ENCODE measurements at places on chromosomes 6 and 20.

DNA sequence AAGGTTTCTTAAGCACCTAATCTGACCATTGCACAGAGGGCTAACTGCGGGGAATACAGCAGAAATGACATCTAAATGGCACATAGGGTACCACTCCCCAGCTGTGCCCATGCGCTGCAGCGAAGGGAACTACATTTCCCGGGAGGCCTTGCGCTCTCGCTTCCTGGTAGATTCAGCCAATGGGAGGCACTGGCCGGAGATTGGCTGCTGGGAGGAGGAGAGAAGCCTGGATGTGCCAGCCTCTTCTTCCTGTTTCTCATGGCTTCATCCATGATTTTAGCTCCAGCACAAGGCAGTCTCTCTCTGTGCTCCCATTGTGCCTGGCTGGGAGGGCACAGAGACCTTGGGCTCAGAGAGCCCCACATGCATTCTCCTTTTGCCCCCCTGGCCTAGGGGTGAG is 101.7 kb upstream of the FOXA2 start:
- H3K4me1 ChIP-seq, result peaks cover 34% of the 10 kb centered on the region
- peak; percentile 55 for DNase-seq
- peak overlapping the region; percentile 18 for H3K4me3 ChIP-seq
- H3K36me3 ChIP-seq, result no peaks in the 10 kb centered on the region

- no peaks in the 10 kb centered on the region for H3K36me3 ChIP-seq
- H3K4me3 ChIP-seq, result no peak overlapping the region
- H3K27me3 ChIP-seq, result no peaks in the 10 kb centered on the region
- peaks cover 68% of the 10 kb centered on the region for H3K4me1 ChIP-seq
Measured at GRCh38 chr6:6860863-6861262, 246.9 kb upstream of the RREB1 start.

DNA sequence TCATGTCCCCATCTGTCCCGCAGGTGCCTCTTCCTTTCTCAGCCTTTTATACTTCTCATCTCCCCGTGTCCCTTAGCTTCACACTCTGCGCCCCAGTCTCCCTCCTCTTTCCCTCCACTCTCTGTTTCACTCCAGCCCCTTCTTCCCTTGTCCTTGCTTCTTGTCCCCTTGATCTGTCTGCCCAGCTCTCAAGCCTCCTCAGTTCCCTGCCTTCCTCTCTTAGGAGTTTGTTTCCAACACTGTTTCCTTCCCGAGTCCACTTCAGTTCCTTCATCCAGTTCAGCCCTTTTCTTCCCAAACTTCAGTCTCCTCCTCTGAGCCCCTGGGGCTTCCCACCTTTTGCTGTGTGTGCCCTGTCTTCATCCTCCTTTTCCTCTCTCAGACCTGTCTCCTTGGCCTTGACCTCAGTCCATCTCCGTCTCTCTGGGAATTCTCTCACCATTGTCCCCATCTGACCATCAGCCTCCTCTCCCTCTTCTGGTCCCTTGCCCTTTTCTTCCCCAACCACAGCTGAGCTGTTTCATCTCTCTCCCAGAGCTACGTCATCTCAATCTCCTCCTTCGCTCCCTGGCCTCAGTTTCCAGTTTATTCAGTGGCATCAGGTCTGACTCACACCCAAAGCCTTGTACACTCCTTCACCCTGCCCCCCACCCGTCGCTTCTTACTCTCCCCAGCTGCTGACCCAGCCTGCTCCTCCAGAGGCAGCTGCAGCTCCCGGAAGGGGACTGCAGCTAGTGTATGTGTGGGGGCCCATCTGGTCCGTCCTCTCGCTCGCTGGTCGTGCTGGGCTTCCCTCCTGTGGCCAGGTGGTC is 2.7 kb upstream of the DDR1 start:
- peaks cover 19% of the 10 kb centered on the region for H3K4me1 ChIP-seq
- H3K36me3 ChIP-seq, result no peaks in the 10 kb centered on the region

DNA sequence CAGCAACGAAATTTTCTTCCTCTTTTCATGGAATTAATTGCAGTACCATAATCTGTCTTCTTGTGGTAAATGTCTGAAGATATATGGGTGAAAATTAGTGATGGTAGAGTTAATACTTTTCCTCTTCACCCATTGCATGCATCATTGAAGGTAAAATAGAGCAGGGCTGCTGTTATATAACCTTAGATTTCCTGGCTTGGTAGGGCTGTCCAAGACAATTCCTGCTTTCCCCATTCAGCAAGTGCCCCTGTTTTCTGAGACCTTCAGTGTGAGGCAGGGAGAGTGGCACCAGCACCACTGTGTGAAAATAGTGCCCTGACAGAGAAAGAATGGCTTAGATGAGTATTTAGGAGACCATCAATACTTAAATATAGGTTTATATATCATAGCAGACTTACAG is 202.0 kb downstream of the ZFAND3 start:
- H3K4me3 ChIP-seq, result no peak overlapping the region
- no peak overlapping the region for H3K27ac ChIP-seq
- H3K4me1 ChIP-seq, result peaks cover 13% of the 10 kb centered on the region

- no peak overlapping the region for H3K27ac ChIP-seq
- no peak overlapping the region for H3K4me3 ChIP-seq
- no peaks in the 10 kb centered on the region for H3K4me1 ChIP-seq
- H3K36me3 ChIP-seq, result no peaks in the 10 kb centered on the region
- no peaks in the 10 kb centered on the region for H3K27me3 ChIP-seq
- DNase-seq, result no peak
Measured at GRCh38 chr6:22253955-22254655, 42.7 kb downstream of the PRL start.

DNA sequence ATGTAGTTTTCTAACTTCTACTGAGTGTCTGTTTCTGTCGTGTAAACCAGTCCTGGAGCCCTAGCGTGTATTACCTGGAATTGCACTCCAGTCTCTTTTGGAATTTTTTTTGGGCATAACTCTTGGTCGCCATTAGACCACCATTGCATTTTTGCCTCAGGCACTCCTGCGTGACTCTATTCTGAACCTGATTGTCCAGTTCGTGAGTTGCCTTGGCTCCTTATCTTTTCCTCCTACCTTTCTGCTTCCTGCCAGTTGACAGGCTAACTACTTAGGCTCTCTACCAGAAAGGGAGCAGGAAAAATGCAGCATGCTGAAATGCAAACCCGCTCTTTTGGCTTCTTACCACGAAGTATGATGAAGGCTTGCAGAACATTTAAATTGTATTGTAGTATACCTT is 490.9 kb upstream of the SOX4 start:
- no peak overlapping the region for H3K4me3 ChIP-seq
- no peak for DNase-seq
- H3K27me3 ChIP-seq, result no peaks in the 10 kb centered on the region
- peaks cover 11% of the 10 kb centered on the region for H3K4me1 ChIP-seq

- no peaks in the 10 kb centered on the region for H3K27me3 ChIP-seq
- H3K36me3 ChIP-seq, result peaks cover 39% of the 10 kb centered on the region
- DNase-seq, result no peak
- H3K27ac ChIP-seq, result no peak overlapping the region
- no peaks in the 10 kb centered on the region for H3K4me1 ChIP-seq
Measured at GRCh38 chr6:152118678-152119077, 311.2 kb downstream of the ESR1 start.

- H3K4me3 ChIP-seq, result no peak overlapping the region
- H3K27ac ChIP-seq, result no peak overlapping the region
- H3K27me3 ChIP-seq, result no peaks in the 10 kb centered on the region
- H3K36me3 ChIP-seq, result no peaks in the 10 kb centered on the region
Measured at GRCh38 chr6:159097256-159097655, 52.5 kb upstream of the TAGAP start.

DNA sequence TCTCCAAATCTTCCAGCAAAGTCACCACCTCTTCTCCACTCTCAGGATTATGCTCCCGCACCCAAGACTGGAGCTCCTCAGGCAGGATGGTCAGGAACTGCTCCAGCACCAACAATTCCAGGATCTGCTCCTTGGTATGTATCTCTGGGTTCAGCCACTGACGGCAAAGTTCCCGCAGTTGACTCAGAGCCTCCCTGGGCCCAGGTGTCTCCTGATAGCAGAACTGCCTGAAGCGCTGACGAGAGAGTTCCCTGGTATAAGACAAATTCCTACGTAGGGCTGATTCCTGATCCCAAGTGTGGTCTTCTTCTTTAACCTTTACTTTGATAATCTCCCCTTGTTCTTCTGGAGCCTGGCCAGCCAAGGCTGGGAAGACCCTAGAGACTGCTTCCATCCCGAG is 60.6 kb downstream of the GPX5 start:
- H3K4me3 ChIP-seq, result no peak overlapping the region
- no peak for DNase-seq
- H3K27ac ChIP-seq, result no peak overlapping the region
- peaks cover 63% of the 10 kb centered on the region for H3K27me3 ChIP-seq
- H3K4me1 ChIP-seq, result no peaks in the 10 kb centered on the region

DNA sequence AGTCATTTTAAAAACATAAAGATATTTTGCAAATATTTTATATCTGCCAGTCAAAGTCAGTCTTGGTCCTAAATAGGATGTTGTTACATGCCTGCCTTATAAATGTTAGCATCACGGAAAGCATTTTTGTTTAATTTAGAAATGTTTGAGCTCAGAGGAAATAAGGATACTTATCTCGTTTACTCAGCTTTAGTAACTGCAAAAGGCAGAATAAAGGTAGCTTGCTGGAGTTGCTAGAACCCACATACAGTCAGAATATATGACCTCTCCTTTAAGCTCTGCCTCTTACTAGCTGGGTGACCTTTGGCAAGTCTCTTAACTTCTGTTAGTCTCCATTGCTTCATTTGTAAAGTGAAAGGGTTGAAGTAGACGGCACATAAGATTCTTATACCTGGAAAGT is 867.3 kb downstream of the KIF16B start:
- H3K27me3 ChIP-seq, result no peaks in the 10 kb centered on the region
- no peak overlapping the region for H3K4me3 ChIP-seq
- no peaks in the 10 kb centered on the region for H3K4me1 ChIP-seq
- H3K27ac ChIP-seq, result no peak overlapping the region
- no peak for DNase-seq

- no peak overlapping the region for H3K27ac ChIP-seq
- no peak overlapping the region for H3K4me3 ChIP-seq
- DNase-seq, result no peak
- H3K27me3 ChIP-seq, result no peaks in the 10 kb centered on the region
Measured at GRCh38 chr6:41874741-41875140, 20.4 kb downstream of the USP49 start.

DNA sequence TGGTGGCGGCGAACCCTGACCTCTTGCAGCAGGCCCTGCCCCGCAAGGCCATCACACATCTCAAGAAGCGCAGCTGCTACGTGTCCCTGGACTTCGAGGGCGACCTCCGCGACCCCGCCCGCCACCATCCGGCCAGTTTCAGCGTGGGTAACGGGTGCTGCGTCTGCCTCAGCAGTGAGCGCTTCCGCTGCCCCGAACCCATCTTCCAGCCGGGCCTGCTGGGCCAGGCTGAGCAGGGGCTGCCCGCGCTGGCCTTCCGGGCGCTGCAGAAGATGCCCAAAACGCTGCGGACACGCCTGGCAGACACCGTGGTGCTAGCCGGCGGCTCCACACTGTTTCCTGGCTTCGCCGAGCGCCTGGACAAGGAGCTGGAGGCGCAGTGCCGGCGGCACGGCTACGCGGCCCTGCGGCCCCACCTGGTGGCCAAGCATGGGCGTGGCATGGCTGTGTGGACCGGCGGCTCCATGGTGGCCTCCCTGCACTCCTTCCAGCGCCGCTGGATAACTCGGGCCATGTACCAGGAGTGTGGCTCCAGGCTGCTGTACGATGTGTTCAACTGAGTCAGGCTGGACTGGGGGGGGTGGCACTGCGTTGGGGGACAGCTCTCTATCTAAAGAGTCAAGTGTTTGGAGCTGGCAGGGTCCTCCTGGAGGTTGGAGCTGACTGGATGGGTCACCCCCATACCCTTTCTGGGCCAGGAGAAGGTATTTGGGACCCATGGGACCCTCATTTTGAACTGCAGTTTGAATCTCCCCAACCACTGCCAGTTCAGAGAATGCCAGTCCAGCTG is 1.1 kb downstream of the ACTL10 start:
- peak; percentile 75 for DNase-seq
- H3K27ac ChIP-seq, result peak overlapping the region; percentile 69
- peaks cover 34% of the 10 kb centered on the region for H3K4me1 ChIP-seq
- peak overlapping the region; percentile 44 for H3K4me3 ChIP-seq

DNA sequence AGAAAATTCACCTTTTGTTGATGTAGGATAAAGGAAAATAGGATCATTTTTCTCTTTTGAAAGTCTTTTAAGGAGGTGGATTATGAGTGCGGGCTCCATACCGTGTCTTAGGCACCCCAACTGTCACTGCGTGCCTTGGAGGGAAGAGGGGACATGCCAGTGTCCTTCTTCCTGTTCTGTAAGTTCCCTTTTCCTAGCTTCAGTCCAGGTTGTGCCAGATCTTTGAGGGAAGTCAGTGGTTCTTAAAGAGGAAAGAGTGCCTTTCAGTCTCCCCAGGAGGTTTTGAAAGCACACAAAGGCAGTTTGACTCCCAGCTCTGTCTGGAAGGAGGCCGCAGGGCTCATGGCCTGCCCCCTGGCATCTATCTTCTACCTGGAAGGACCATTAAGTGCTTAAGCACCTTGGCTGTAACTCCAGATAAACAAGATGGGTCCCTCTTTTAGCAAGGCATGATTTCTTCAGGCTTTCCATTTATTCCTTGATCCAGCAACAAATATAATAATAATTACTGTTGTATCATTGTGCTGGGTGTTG is 13.0 kb downstream of the EFCAB8 start:
- no peak overlapping the region for H3K4me3 ChIP-seq
- H3K27me3 ChIP-seq, result no peaks in the 10 kb centered on the region
- H3K27ac ChIP-seq, result no peak overlapping the region
- H3K36me3 ChIP-seq, result no peaks in the 10 kb centered on the region
- DNase-seq, result peak; percentile 64
